ENCODE measurements at places on chromosomes 2 and 18. TPM values are rescaled to one million over a fixed set of nuclear protein-coding genes. Genes with fewer than 3 reads are reported as not detected.

GRCh38 chr2:31967790-31968189 lies 43.0 kb downstream of the MEMO1 start:
- no peak for DNase-seq

DNA sequence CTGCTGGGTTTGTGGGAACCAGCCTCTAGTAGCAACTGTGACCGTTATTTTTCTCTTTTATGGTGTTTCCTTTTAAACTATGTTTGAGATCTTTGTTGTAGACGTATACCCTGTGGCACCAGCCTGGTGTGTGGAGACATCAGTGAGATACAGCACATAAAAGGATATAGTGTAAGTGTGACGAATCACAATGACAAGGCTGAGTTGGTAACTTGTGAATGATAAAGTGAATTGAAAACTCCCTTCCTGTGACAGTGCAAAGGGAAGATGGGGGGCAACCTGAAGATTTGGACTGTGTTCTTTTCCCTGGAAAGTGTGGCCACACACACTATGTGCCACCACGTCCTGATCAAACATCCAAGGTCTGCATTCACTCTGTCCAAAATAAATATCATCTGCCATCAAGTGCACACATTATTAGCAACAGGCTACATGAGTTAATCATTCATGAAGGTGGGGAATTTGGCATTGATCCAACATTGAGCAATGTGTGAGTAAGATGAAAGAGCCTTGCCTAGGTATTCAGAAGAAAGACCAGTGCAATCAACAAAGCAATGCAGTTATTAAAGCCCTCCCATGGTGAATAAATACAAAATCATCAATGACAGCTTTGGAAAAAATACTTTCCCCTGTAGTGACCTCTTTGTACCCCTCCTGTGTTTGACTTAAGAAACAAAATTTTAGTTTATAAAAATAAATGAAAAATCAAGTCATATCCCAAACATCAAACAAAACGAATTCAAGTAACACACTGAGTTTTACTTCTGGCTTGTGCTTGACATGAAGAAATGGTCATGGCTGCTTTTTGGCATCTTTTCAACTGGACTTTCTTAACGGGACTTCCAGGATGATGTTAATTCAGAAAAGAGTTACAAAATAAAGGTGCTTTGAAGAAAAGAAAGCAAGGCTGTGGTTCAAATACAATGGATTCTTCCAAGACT lies 1280.5 kb upstream of the ZEB2 start:
- no peak for DNase-seq

- no peak for DNase-seq
These were observed 5.7 kb downstream of the SERPINB8 start for GRCh38 chr18:63975628-63976027.

The GPD2 gene
- 18.5 TPM for total RNA-seq

GRCh38 chr2:239208465-239209180 lies 192.2 kb downstream of the HDAC4 start:
- DNase-seq = no peak

- peak; percentile 69 for DNase-seq
These were observed 39.0 kb downstream of the COA5 start for GRCh38 chr2:98569197-98569793.

DNA sequence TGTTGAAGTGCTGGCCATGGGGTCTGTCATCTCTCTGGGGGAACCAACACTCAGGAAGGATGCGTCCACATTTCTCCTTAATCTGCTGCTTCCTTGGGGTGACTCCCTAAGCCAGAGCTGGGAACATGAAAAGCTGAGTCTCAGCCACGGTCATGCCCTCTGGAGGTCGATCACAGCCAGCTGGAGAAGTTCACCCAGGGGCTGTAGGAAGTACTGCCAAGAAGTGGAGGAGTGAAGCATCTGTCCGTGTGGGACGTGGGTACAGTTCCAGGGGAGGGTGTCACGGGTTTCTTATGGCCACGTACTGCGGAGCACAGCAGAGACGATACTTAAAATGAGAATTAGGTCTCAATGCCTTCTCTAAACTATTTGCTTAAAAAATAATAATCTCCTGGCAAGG lies 42.4 kb upstream of the IGFBP2 start:
- DNase-seq = peak; percentile 65
